ENCODE measurements at places on chromosomes 7 and 10.

DNA sequence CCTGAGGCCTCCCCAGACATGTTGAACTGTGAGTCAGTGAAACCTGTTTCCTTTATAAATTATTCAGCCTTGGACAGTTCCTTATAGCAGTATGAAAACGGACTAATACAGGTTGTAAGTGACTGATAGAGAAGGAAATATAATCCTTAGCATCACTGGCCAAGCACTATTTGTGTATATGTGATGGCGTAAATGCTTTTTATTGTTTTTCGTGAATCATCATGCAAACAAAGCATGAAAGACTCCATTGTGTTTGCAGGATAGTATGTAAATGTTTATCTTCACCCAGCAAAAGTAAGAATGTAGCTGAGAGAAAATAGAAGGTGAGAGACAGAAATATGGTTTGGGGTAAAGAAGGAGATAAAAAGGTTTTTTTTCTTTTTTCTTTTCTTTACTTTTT lies 92.5 kb upstream of the LRGUK start:
- no peak for DNase-seq

- no peak for DNase-seq
Observed at GRCh38 chr10:74827045-74827441, 643 bp downstream of the KAT6B start.

GRCh38 chr7:102044984-102045673 lies 227.7 kb downstream of the CUX1 start:
- no peak for DNase-seq

DNA sequence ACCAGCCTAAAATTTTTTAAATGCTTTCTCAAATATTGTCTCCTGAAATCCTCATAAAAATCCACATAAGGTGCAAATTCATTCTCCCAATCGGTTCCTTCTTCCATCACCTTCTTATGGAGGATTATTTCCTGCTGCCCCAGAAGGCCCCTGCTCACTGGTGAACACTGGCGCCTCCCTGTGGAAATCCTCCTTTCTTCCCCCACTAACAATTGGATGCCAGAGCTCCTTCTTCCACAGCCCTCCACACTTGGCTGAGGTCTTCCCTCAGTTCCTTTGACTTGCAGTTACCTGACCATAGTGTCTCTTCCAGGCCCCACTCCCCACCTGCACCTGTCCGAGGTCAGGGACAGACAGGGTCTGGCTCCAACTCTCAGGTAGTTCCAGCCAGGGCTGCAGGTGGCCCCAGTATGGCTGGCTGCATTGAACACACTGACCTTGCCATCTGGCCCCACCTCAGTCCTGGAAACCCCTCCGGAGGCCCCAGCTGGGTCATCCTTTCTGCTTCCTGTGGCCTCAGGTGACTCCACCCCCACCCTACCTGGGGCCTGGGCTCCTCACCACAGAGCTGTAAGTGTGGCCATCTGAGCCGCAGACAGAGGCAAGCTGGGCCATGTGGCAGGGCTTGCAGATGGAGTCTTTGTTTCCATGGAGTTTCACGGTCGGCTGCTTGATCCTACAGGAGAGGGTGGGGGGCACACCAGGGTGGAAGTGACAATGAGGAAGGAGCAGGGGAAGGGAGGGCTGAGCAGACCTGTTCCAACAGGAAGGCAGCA lies 18.4 kb downstream of the SPOCK2 start:
- DNase-seq = peak; percentile 61

- DNase-seq = peak; percentile 41
Observed at GRCh38 chr10:114308531-114309363, 69.7 kb downstream of the VWA2 start.

DNA sequence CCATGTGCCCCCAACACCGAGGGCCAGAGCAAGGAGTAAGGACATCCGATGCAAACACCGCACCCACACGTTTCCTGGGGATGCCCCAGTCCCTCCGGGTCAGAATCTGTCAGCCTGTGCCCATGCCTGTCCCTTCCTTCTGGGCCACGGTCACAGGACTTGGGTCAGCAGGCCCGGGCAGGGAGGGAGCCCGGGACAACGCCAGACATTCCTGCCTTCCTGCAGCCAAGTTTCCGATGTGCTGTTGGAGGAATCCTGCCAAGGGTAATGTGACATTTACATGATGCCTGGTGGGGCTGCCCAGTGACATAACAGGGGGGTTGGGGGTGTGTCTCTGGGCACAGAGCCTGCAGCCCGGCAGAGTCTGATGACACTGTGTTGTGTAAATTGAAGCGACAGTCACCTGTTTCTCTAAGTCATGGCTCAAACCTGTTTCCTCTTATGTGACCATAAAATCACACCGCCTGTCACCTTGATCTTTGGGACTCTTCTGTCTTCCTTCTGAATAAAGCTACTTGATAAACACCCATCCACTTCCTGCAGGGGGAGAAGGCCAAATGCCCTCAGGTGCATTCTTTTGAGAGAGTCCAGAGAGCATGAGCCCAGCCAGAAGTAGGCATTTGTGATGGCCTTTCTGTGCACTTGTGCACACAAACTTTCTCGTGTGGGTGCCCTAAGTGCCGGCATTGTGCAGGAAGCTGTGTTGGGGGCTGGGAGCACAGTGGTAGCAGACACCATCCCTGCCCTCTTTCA lies 175.3 kb upstream of the RHEB start:
- DNase-seq = peak; percentile 84

GRCh38 chr7:21128062-21128817 lies 299.6 kb upstream of the SP4 start:
- DNase-seq = no peak

- DNase-seq = no peak
Observed at GRCh38 chr7:86942081-86942480, 117.4 kb downstream of the ELAPOR2 start.

- peak; percentile 38 for DNase-seq
Observed at GRCh38 chr10:78356291-78356900, 322.7 kb downstream of the RPS24 start.

- DNase-seq = peak; percentile 80
Observed at GRCh38 chr7:74587435-74588126, 69.9 kb upstream of the GTF2I start.

- peak; percentile 69 for DNase-seq
Observed at GRCh38 chr7:158411232-158411950, 176.2 kb downstream of the PTPRN2 start.

- no peak for DNase-seq
Observed at GRCh38 chr7:129777195-129777844, 165.8 kb downstream of the NRF1 start.

GRCh38 chr7:34850681-34851080 lies 186.6 kb downstream of the DPY19L1 start:
- no peak for DNase-seq

DNA sequence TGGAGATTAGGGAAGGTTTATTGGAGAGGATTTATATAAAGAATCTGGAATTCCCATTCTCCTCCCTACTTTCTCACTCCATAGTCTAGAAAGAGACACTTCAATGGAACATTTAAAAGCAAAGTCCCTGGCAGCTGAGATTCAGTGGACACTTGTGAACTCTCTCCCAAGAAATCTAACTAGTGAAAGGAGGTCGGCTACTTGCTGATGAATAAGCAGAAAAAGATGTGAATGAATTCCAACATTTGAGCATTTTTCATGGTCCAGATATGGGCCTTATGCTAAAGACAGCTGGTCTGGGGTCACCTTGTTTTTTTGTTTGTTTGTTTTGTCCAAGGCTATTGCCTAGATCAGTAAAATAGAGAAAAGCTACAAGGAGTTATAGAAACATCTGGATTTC lies 141.1 kb upstream of the LRRTM3 start:
- no peak for DNase-seq

DNA sequence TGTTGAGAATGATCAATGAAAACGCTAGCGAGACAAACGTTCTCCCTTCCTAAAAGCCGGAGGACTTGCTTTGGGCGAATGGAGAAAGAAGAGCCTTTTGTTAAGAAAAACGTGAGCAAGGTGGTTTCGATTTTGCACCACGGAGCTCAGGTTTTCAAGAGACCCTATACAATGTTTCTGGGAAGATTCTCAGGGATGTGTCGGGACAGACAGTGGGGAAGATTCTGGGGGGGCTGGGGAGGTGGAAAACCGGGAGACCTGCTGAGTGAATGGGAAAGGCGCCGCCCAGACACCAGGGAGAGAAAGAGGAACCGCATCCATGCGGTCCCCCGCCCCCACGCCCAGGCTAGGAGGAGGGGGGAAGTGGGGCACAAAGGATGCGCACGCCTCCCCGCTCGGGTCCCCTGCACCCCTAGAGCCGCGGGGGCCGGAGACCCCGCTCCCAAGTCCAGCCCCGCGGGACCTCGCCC lies 745 bp downstream of the YWHAG start:
- DNase-seq = peak; percentile 95

DNA sequence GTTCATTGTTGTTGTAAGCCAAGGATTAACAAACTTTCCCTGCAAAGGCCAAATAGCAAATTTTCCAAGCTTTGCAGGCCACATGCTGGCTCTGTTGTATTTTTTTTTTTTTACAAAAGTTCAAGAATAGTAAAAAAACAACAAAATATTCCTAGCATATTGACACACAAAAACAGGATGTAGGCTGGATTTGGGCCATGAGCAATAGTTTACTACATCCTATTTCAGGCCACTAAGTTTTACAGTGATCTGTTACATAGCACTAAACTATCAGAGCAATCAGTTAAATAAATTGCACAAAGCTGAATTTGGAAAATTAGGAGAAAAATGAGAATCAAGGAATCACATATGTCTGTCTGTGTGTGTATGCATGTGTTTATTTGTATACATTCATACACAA lies 491.8 kb upstream of the GHITM start:
- DNase-seq = no peak

- DNase-seq = peak; percentile 47
Observed at GRCh38 chr7:129793506-129794310, 159.1 kb downstream of the UBE2H start.

DNA sequence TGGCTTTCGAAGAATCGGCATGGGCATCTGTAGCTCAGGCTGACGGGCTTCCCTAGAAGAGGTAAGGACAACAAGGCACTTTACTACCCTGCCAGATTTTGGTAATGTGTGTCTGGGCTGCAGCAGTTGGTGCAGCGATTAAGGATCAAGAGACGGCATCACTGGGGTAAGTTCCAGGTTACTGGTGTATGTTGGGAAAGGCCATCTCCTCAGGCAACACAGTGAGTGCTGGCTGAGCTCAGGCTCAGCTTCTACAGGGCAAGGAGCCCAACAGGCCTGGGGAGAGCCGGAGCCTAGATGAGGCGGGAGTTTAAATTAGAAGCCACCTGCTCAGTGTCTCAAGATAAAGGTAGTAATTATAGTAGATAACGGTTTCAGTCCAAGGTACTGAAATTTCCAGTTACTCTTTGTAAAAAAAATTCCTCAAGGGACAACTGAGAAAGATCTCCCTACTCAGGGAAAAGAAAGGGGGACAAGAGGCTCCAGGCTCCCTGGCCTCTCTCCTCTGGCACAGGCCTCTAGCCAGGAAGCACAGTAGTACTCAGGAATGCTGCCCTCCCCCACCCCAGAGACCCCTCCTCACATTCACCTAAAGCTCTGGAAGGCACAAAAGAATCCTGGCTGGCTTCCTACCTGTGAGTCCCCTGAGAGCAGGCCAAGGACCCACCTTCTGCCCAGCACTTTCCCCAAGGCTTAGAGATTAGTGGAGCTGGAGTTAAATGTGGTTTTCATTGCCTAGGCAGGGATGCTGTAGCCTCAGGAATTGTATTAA lies 3.9 kb downstream of the CXCL12 start:
- DNase-seq = peak; percentile 51

DNA sequence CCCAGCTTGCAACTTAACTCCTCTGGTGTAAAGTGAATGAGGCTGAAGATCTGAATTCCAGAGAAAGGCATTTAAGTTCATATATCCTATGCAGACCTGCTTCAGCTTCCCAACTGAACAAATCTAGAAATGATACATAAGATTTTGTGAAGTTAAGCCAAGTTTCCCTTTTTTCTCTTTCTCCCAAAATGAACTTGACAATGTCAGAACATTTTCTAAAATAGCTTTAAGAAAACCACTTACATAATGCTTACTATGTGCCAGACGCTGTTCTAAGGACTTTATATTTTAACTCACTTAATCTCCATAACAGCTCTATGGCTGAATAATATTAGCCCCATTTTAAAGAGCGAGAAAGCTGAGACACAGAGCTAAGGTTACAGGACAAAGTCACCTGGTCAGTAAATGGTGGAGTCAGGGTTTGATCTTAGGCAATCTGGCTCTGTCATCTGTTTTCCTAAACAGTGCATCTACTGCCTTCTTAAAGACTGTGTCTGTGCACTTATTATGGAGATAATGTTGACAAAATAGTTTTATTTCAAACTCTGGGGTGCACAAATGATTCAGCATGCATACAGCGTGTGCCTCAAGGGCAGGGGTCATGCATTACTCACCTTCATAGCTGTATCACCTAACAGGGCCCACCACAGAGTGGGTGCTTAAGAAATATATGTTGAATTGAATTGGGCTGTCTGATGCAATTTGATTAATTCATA lies 66.8 kb downstream of the RHOBTB1 start:
- DNase-seq = no peak

DNA sequence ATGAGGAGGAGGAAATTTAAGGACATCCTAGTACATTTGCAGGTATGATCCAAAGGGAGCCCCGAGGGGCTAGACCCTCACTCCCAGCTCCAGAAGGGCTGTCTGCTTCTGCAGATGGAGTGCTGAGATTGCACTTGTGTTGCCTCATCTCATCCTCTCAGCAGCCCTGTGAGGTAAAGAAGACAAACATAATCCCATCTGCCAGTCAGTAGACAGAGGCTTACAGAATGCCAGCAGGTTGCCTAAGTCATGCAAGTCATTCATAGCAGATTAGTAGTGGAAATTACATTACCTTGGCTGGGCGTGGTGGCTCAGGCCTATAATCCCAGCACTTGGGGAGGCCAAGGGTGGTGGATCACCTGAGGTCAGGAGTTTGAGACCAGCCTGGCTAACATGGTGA lies 45.4 kb downstream of the BLVRA start:
- no peak for DNase-seq

- no peak for DNase-seq
Observed at GRCh38 chr10:128884496-128885072, 582.5 kb upstream of the MGMT start.

GRCh38 chr10:119940487-119940886 lies 48.0 kb downstream of the SEC23IP start:
- no peak for DNase-seq

DNA sequence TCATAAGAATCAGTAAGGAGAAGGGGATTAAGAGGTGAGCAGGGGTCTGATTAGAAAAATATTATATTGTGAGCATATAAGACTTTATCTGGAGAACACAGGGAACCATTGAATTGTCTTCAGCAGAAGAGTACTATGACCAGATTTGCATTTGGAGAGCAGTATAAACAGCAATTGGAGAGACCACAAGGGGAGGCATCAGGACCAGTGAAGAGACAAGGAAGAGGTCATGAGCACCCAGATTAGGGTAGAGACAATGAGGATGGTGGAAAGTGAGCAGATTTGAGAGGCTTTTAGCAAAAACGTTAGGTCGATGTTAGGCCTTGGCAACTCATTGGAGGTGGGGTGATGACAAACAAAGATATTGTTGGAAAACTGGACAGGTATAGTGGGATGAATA lies 13.0 kb upstream of the SMIM30 start:
- no peak for DNase-seq

DNA sequence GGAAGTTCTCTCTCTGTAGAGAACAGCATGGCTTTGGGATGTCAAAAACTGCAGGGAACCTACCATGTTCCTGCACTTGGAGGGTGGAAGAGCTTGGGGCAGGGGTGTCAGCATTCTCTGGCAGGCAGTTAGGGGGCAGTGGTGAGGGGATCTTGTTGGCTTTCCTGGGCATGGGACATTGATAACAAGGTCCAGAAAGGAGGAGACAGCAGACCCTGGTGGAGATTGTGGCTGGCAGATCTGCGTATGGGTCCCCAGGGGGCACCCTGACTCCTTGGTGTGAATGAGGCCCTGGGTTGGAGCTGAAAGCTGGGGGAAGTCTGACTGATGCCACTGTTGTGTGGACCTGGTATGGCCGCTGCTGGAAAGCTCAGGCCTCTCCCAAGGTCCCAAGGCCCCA lies 22.9 kb upstream of the CAMK2B start:
- no peak for DNase-seq
